ENCODE measurements at places on chromosomes 1 and 21.

DNA sequence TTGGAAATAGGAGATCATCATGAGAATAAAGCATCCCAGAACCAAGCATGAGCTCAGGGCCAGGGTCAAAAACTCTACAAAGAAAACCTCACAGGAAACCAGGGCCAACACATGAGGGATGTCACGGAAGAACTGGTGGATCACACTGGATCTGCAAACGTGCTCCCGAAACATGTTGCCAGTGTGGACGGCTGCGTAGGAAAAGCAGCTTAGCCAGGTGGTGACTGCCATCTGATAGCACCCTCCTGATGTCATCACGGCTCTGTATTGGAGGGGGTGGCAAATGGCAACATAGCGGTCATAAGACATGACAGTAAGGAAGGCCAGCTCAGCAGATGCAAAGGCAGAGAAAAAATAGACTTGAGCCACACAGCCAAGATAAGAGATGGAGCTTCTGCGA is 20.9 kb downstream of the OR14I1 start:
- no peak for DNase-seq

- no peak for DNase-seq
These were observed 743.1 kb upstream of the ADGRL4 start for GRCh38 chr1:79749607-79750006.

- no peak for DNase-seq
These were observed 495.1 kb downstream of the PLPP3 start for GRCh38 chr1:56084246-56084645.

DNA sequence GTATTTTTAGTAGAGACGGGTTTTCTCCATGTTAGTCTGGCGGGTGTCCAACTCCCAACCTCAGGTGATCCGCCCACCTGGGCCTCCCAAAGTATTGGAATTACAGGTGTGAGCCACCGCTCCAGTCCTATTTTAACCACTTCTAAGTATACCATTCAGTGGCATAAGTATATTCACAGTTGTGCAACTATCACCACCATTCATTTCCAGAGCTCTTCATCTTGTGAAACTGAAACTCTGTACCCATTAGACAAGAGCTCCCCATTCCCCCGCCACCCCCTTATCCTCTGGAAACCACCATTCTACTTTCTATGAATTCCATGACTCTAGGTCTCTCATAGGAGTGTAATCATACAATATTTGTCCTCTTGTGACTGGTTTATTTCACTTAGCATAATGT is 40.2 kb upstream of the CAMTA1 start:
- no peak for DNase-seq

- DNase-seq: no peak
These were observed 291.5 kb downstream of the AKT3 start for GRCh38 chr1:243558576-243558975.

DNA sequence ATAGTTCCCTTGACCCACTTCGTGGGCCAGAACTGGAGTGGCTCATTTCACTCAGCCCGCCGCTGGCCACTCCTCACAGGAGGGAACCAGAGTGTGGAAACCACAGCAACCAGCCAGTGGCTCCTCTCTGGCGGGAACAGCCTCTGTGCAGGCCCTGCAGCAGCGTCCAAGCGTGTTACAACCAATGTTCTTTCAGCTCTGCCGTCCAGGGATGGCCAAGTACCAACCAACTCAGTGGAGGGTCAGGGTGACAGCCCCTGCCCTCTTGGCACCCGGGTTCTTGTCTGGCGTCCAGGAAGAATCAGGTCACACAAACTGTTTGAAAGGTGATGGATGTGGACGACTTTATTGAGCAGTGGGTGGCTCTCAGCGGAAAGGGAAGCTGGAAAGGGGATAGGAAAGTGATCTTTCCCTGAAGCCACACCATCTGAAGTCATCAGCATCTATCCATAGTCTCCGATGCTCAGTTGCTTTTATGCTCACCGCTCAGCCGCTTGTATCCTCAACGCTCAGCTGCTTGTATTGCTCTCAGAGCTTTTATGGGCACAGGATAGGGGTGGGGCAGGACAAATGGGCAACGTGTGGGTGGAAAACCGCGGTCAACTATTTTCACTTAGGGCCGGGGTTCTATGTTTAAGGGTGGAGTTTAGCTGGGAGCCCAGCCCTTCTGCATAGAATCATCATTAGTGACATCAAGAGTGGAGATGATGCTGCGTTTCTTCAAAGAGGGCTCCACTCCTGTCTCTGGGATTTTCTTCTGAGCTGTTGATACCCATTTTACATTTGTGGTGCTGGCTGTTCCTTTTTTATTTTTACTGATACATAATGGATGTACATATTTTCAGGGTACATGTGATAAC is 250.2 kb downstream of the RRAGC start:
- no peak for DNase-seq

DNA sequence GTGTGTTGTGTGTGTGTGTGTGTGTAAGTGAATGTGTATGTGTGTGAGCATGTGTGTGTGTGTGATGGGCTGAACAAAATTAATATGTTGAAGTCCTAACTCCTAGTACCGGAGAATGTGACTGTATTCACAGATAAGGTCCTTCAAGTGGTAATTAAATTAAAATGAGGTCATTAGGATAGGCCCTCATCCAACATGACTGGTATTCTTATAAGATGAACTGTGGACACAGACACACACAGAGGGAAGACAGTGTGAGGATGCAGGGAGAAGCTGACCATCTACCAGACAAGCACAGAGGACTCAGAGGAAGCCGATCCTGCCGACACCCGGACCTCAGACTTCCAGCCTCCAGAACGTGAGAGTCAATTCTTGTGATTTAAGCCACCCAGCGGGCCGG is 91.2 kb upstream of the PGBD5 start:
- no peak for DNase-seq

DNA sequence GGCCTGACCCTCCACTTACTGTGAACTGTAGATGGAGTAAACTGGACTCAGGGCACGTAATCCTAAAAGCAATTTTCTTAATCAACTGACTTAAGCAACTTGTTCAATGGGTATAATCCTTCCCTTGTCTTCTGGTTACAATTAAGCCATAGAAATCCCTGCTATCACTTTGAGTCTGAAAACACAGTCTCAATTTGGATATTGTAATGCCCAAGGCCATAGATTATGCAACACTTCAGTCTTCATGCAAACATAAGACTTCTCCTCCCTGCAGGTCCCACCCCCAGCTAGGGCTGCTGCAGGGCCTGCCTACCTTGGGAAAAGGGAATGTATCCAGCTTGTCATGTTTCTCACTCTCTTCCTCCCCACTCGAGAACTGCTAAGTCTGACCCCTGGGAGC is 6.2 kb upstream of the SLC5A9 start:
- DNase-seq: no peak

DNA sequence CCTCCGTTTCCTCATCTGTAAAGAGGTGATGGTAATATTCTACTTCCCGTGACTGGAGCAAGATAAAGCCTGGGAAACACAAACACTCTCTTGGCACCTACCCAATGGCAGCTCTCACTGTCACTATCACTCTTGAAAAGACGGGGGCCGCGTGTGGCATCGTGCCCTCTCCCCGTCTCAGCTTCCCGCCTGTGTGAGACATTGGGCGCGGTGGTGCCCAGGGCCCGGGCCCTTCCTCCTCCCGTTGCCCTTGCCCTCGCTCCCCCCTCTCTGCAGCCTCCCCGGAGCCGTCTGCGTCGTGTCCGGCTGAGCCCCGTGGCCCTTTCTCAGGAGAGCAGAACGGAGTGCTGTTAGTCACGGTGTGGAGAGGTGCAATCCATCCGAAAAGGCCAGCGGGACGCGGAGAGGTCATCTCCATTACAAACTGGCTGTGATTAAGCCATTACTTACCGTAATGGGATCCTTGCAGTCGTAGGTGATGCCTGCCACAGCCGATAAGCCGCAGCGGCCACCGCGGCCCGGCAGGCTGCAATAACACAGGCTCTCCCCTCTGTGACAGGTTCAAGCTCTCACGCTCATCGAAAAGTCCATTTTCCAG is 156.4 kb upstream of the ZC3H12A start:
- no peak for DNase-seq

DNA sequence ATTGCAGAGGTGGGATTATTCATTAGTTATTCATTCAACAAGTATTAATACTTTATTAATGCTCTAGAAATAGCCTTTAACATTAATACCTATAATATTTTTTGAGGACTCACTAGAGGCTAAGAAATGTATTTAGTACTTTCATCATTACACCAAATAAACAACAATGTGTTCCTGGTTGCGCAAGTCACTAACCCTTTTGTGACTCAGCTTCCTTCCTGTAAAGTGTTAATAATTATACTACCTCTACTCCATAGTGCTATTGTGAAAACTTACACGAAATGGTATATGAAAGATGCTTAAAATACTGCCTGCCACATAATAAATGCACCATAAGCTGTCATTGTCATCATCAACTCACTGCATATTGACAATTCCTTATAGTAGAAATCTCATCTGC is 431.0 kb downstream of the DPYD start:
- no peak for DNase-seq

- DNase-seq: no peak
These were observed 17.1 kb downstream of the FBLIM1 start for GRCh38 chr1:15775706-15776105.

DNA sequence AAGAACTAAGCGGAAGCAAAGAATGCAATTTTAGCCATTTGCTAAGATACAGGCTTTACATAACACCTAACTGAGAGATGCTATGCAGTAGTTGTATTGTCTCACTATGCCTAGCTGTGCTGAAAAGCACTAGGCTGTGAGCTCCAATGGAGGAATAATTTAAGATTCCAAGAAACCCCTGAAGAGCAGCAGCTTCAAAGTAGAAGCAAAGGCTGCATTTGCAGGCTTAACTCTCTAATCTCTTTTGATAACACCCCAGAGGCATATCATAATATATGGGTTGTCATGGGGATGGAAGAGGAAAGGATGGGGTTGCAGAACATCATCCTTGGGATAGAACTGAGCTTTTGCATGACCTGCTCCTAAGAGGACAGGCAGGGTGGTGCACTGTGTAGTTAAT is 102.0 kb downstream of the ERG start:
- DNase-seq: no peak

- no peak for DNase-seq
These were observed 483.3 kb downstream of the TTLL7 start for GRCh38 chr1:83515578-83516154.

- no peak for DNase-seq
These were observed 33.9 kb downstream of the LAMB3 start for GRCh38 chr1:209618291-209618690.

DNA sequence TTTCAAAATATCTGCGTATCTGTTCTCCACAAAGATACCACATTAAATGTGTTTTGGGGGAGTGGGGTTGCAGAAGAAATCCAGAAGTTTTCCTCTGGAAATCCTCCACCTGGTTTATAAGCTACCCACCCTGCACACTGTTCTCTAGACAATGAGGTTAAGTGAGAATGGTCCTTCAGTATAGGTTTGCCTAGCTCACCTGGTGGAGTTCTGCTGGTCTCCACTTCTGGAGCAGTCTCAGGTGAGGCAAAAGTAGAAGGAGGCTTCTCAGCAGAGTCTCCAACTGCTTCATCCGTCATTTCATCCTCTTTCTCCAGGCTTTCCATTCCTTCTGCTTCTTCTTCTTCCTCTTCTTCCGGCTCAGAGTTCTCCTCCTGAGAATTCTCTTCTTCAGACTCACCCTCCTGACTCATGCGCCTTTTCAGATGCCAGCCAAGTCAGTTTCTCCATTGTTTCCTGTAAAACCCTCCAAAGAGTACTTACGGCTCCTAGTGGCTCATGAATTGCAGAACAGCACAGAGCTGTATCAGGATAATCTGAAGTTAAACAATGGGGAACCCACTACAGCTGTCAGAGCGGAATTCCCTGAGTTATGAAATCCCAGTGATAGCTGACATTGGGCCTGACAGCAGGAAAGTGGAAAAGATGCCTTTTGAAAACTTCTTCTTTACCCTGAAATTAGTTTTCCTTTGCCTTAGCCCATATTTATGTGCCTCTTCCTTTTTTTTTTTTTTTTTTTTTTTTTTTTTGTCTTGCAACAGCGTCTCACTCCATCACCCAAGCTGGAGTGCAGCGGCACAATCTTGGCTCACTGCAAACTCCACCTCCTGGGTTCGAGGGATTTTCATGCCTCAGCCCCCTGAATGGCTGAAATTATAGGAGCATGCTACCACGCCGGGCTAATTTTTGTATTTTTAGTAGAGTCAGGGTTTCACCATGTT is 38.5 kb downstream of the MSTO1 start:
- DNase-seq: no peak

- no peak for DNase-seq
These were observed 92.9 kb downstream of the SNRPE start for GRCh38 chr1:203954293-203954692.

DNA sequence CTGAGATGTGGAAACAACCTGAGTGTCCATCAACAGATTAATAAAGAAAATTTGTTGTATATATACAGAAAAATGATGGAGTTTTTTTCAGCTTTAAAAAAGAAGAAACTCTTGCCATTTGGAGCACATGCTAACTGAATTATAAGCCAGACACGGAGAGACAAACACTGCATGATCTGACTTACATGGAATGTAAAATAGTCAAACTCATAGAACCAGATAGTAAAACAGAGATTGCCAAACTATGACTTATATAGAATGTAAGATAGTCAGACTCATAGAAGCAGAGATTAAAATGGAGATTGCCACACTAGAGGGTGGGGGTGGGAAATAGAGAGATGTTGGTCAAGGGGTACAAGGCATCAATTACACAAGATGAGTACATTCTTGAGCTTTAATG is 1786.6 kb downstream of the PLA2G4A start:
- no peak for DNase-seq

DNA sequence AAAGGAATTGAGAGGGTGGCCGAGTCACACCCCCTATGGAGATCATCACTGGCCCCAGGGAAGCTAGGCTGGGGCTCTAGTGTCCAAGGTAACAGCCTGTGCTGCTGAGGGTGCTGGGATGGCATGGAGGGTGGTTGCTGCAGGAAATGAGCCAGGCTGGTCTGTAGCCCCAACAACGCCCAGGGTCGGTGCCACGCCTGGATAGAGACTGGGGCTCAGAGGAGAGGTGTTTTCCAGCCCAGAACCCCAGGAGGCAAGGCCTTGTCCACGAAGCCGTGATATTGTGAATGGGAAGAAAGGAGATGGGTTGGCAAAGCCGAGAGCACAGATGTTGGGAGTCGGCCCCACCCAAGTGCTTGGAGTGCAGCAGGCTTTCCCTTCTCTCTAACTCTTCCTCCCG is 68.9 kb upstream of the ACTRT2 start:
- no peak for DNase-seq

- DNase-seq: no peak
These were observed 1290.7 kb upstream of the ADGRL2 start for GRCh38 chr1:80509965-80510522.

DNA sequence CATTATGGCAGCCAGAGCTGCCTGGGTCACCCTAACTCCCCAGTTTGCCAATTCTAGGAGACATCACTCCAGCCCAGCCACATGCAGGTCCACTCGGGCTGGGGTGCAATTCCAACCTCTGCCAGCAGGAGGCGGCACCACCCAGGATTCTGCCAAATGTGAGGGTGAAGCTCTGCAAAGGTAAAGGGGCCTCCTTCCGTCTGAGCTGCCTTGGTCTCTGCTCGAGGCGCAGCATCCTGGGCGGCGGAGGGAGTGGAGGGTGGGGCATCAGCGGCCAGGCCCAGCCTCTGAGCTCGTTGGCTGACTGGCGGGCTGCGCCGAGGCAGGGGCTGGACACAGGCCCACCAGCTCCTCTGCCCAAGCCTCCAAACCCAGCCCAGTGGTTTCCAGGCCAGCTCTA is 63.8 kb downstream of the ARHGEF16 start:
- DNase-seq: no peak

- no peak for DNase-seq
These were observed 119.2 kb downstream of the RWDD3 start for GRCh38 chr1:95353194-95353593.
